ENCODE measurements at places on chromosomes 5 and 9. TPM values are rescaled to one million over a fixed set of nuclear protein-coding genes. Genes with fewer than 3 reads are reported as not detected.

DNA sequence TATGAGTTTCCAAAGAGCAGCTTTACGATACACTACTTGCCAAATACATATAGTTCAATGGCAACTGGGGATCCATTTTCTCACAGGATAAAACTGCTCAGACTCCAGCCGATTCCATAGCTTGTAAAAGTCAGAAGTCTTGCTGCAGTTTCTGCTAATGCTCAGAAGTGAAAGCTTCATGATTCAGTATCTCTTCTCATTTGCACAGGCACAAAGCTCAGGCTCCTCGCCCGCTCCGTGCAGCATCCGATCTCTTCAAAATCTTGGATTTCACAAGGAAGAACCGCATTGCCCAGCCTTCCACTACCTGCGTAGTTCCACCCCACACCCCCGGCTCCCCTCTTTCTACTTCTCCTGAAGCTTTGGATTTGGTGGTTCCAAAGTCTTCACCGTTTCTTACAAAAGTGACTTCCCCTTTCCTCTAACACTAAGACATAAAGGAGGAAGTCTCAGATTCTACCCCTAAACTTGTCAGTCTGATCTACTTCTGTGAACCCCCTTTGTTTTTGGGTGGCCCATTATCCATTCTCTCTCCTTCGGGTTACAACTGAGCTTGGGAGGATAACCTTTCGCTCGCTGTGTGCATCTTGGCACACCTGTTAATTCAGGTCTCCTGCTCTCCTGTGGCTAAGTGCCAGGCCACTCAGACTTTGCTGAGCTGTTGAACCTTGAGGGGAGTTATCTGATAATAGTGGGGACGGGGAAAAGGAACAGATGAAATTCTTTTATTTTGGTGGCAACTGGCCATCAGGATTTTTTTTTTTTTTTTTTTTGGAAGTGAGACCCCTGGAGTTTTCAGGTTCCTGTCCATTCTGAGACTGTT lies 194.1 kb downstream of the GNA14 start:
- DNase-seq = no peak

GRCh38 chr5:34817558-34818351 lies 21.2 kb upstream of the TTC23L start:
- DNase-seq = no peak

SPATA31A3 gene
- polyA plus RNA-seq = not detected

PCDHA6 gene
- polyA plus RNA-seq = 0.79 TPM

FCHSD1 gene
- 12.9 TPM for polyA plus RNA-seq

DNA sequence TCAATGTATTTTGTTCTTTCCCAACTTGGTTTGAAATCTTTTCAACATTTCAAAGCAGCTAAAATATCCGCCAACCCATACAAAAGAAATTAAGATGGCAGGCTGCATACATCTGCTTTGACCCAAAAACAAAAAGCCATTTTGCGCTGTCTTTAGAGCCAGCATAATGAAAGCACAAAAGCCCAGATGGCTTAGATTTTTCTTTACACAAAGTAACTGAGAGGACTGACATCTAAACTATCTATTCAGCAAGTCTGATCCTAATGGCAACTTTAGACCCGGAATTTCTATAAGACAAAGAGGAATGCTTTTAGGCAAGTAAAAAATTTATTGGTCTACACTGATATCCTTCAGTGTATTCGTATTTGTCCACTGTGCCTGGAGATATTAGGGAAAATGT lies 86.3 kb downstream of the MYO10 start:
- no peak for DNase-seq

DNA sequence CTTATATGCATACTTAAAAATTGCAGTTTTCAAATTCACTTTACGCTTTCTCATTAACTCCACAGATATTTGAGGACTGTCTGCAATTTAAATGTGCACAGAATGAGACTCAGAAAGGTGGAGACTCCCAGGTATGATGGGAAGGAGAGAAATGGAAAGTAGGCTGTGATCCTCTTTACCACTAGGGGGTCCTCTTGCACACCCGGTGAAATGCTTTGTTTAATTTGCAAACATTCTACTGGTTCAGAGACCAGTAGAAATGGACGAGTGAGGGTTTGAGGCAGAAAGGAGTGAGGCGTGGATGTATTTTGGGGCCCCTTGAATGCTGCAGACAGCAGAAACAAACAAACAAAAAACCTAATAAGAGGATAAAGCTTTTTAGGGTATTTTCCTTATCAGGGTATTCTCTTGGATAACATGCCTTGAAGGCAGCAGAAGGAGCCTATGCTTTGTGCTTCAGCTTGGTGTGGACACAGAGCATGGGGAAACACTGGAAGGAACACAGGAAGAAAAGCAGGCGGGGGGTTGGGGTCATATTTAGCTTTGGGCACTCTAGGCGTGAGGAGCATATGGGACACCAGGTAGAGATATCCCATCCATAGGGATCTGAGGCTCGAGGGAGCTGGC lies 410.1 kb downstream of the DMRT2 start:
- no peak for DNase-seq

ZNF367 gene
- polyA plus RNA-seq = 13.8 TPM

GRCh38 chr5:31887556-31887955 lies 248.6 kb downstream of the PDZD2 start:
- no peak for DNase-seq

RORB gene
- polyA plus RNA-seq = 0.22 TPM

DNA sequence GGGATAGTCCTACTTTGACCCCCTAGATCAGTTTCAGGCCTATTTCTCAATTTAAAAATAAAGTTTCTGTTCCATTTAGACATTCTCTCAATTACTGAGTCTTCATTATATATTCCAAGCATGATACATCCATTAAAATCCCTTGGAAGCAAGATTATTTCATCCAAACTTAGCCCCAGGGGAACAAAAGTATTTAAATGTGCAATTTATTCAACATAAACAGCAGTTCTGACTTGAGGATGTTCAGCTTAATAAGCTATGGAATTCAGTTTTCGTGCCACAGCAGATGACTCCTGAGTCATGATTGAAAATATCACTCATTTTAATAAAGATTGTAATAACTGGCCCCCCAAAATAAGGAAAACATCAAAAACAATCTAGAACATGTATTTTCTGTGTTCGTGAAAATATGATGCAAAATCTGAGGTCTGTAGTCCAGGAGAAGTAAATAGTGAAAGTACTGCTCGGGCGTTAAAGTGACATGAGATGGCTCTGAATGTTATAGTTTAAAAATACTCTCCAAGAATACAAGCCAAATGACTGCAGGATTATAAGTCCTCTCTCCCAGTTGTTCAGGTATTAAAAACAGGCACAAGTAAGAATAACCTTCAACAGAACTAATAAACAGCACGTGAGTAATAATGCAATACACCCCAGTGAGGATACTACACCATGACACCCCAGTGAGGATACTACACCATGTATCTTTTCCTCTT lies 67.1 kb downstream of the RETREG1 start:
- DNase-seq = no peak

GABRA6 gene
- 0.24 TPM for polyA plus RNA-seq

GRCh38 chr5:108326982-108327381 lies 54.9 kb downstream of the FBXL17 start:
- DNase-seq = no peak

ROR2 gene
- 16.6 TPM for polyA plus RNA-seq

DNA sequence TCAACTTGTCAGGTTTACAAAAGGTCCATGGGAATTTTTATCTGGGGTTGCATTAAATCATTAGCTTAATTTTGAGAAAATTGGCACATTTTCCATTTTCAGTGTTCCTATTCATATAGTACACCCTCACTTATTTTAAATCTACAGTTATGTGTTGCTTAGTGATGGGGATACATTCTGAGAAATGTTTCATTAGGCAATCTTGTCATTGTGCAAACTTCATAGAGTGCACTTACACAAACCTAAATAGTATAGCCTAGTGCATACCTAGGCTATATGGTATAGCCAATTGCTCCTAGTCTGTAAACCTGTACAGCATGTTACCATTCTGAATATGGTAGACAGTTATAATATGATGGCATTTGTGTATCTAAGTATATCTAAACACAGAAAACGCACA lies 19.8 kb upstream of the FAM151B start:
- no peak for DNase-seq

DNA sequence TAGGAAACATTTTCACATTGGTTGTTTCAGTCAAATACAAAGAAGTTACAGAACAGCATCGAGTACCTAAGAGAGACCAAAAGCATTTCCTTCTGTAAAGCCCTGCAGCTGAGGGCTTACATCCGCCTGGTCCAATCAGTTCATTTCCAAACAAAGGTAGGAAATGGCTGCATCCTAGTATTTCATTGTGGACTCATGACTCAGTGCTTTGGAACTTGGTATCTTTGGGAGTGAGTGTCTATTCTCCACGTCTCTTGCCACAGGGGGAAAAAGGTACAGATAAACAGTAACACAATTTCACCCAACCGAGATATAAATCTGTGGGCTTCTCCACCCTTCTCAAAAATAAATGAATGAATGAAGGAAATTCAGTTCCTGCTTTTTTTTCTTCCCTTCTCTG lies 75.4 kb downstream of the NFIB start:
- no peak for DNase-seq

- no peak for DNase-seq
Observed at GRCh38 chr9:133461975-133462374, 2.2 kb downstream of the CACFD1 start.

DNA sequence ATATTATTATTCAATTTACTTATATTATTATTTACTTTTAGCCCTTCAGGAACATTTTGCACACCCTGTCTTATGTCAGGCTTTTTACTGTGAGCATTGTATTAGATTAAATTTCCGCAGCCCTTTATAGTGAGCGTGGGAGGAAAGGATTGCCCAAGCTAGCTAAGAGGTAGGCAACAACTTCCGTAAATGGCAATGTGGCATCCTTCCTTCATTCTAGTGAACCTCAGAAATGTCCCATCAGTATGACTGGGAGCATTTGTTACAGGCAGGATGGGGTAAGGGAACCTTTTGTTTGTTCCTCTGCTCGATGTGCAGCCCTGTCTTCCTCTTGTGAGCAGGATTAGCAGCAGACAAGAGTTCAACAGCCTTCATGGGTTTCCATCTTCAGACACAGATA lies 6.2 kb upstream of the CD180 start:
- no peak for DNase-seq

DNA sequence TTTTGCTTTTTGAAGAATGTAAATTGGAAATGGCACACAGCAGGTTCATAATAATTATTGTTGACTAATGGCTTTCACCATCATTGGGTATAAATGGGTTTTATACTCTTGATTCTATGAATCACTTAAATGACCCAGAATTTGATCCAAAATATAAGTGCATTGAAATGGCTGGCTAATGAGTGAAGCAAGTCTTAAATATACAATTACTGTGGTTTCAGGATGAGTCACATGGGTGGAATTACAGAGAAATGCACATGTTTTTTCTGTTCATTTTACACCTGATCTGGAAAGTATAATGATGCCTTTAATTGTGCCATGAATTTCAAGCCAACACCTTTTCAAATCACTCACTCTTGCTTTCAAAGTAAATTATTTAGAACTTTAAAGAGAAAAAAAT lies 380.8 kb upstream of the CD180 start:
- no peak for DNase-seq

DNA sequence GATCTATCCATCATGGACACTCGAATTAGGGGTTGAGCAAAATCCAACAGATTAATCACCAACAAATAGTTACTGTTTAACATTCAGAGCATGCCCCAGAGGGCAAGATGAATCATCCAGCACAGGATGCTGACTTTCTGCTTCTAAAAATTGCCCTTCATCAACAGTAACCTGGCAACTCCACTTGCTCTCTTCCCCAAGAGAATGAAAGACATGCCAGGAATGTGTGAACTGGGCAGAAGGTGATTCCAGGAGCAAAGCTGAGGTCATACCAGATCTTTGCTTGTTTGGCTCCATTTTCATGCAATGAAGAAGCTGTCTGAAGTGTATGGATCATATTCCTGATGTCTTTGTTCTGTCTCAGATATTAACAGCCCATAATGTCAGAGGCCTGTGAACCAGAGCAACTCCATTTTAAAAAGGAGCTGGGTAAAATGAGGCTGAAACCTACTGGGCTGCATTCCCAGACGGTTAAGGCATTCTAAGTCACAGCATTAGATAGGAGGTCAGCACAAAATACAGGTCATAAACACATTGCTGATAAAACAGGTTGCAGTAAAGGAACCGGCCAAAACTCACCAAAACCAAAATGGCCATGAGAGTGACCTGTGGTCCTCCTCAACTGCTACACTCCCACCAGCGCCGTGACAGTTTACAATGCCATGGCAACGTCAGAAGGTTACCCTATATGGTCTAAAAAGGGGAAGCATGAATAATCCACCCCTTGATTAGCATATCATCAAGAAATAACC lies 2.5 kb upstream of the ZNF367 start:
- DNase-seq = peak; percentile 42

GRCh38 chr9:69207503-69207902 lies 33.4 kb downstream of the TJP2 start:
- DNase-seq = no peak

- DNase-seq = no peak
Observed at GRCh38 chr9:134461426-134461982, 135.2 kb downstream of the RXRA start.

LRRC14B gene
- not detected for polyA plus RNA-seq

DNA sequence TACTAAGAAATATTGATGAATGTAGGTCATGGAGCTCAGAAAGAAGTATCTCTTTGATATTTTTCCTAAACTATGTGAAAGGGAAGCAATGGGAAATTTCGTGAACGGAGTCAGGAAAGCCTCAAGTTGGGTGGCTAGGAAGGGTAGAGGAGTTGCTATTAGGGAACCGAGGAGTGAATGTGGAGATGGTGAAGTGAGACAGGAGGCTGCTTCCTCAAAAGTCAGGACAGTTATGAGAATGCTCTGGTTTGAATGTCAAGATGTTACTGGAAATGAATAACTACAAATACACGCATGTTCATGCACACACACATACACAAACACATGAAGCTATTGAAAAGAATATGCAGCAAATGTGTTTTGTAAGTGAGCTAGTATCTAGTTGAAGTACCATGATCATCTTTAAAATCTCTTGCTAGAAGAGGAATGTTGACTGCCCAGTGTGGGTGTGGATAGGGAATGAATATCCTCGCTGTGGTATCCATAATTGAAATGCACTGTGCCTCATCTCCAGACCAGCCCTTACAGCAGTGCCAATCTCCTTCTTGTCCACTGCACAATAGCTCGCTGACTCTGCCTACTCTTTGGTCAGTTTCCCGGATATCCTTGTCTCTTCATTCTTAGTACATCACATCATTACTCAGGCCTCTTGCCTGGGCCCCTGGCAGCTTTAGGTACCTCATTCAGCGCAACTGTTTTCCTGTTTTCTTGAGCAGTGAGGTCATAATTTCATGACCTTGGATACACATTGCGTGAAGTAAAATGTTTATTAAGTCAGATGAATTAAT lies 21.9 kb upstream of the PDCD1LG2 start:
- DNase-seq = no peak

GRCh38 chr9:105884416-105884815 lies 190.1 kb downstream of the TMEM38B start:
- no peak for DNase-seq

CDHR2 gene
- 23.2 TPM for polyA plus RNA-seq

DNA sequence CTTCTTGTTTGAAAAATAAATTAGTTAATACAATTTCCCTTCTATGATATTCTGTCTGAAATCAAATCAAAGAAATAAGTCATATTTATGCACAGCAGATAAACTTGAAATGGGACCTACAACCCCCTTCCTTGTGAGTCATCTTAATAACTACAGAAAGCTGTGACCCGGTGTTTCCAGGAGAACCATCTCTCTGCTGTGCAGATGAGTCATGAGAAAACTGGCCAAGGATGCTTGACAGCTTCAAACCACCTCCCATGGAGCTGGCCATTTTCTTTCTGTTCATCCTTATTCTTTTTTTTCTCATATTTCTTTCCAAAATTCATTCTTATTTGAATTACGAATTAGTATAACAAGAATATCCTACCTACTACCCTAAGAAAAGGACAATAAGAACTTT lies 43.4 kb upstream of the NR4A3 start:
- no peak for DNase-seq
